Activated gamma-delta T cell treated with Interleukin-2 at 50 U/mL for 16 hours (primary cell): ENCODE measurements at places on chromosomes 5 and 9.

DNA sequence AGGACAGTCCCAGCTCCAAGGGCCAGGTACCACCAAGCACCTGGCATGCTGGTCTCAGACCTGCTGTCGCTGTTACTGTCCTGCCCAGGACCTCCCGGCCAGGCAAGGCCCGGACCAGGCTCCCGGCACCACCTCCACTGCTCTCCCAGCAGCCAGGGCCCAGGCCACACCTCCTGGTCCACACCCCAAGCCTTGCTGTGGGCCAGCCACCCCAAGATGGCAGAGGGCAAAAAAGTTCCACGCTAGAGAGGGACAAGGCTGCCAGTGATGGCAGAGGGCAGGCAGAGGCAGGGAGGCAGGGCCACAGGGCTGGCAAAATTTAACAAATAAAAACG is 1.1 kb downstream of the DNLZ start:
- DNase-seq = no peak

DNA sequence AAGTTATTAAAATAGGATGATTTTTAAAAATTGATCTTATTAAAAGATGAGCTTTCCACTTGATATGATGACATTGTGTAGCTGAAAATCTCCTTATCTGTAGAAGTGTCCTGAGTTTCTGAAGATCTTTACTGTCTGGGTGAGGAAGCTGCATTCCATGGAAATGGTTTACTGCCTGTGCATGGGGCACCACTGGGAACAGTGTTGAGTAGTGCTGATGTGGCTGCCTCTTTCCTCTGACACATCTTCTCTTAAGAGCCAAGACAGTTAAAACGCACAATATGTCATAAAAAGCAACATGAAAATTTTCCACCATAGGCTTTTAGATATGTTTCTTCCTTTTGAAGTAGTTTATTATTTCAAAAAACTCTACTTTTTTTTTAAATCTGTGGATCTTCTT is 24.6 kb downstream of the SECISBP2 start:
- no peak for DNase-seq

GRCh38 chr5:145056800-145057199 is 778.3 kb downstream of the PRELID2 start:
- no peak for DNase-seq

DNA sequence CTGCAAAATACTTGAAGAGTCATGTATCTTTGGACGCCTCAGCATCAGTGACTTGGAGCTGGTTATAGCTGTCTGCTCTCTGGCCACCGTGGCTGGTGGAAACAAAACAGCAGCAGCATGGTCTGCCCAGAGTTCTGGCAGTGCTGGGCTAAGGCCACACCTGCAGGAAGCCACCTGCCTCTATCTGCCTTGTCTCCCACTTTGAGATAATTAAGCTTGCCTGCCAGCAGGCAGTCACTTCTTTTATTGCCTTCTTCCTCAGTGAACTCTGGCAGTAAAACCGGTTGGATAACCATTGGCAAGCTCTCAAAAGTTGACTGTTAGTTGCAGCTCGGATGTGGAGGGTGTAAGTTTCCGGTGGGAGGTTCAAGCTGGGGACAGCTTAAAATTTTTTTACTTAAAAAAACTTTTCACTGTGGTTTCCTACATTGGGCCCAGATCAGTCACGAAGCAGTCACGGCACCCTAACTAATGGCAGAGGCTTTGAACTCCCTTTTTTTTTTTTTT is 4.9 kb downstream of the SMIM3 start:
- DNase-seq = peak; percentile 67

- peak; percentile 59 for DNase-seq
Observed at GRCh38 chr5:73387601-73388305, 60.8 kb downstream of the FOXD1 start.

DNA sequence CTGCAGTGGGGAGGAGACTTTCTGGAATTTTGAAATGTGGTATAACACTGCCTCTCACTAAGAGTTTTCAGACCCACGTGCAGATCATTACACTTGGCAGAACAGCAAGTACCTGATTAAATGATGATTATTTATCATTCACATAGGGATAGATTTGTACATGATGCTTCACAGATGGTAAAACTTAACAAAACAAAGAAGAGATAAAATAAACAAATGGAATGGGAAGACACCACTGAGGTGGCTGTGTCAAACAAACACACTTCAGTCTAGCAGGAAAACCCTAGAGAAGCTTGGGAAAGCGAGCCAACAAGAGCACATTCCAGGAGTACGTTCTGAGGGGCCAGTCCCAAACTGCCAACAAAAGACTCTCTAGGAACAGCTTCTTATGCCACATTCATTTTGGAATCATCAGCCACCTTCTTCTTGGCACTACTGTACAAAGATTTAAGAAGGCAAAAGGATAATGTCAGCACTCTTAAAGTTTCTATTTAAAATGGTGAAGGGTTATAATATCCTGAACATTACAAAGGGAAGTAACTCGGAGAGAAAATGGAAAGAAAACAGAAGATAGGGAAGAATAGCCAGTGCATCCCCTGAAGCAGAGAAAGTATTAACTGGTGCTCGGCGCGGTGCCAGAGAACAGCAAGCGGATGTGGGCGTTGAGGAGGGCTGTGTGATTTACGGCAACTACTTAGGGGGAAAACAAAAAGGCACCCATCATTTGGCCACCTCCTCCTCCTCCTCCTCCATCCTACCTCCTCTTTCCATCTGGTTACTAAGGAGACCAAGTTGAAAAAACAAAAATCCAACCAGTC is 1.6 kb downstream of the MED27 start:
- DNase-seq = peak; percentile 9

GRCh38 chr9:89808076-89808755 is 203.4 kb downstream of the GADD45G start:
- DNase-seq = no peak

DNA sequence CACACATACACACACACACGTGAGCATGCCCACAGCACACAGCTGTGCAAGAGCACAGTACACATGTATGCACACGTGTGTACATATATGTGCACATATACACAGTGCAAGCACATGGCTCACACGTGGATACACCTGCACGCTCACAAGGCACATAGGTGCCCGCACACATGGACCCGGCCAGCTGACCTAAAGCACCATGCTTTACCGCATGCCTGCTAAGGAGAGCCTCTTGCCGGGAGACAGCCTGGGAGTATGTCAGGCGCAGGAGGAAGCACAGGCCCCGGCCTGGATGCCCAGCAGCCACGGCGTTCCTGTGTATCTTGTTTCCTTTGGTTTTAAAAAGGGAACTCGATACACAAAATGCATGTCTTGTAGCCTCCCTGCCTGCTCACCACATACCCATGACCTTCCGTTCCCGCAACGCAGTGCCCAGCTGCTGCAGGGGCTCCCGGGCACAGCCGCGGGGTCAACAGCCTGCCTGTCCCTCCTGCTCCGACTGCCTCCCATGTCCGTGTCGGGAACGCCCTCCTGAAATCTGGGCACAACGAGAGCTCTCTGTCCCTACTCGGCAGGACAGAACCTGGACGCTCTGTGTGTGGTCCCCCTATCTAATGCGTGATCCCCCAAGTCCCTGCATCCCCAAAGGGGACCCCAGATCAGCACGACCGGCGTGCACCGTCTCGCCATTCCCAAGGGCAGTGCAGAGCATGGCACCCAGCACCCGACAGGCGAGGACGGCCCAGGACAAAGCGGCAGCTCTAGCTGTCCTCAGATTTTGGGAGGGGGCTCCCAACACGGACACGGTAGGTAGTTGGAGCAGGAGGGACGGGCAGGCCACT is 3.6 kb downstream of the SLC12A7 start:
- no peak for DNase-seq

- no peak for DNase-seq
Observed at GRCh38 chr5:114407783-114408182, 45.9 kb downstream of the KCNN2 start.

DNA sequence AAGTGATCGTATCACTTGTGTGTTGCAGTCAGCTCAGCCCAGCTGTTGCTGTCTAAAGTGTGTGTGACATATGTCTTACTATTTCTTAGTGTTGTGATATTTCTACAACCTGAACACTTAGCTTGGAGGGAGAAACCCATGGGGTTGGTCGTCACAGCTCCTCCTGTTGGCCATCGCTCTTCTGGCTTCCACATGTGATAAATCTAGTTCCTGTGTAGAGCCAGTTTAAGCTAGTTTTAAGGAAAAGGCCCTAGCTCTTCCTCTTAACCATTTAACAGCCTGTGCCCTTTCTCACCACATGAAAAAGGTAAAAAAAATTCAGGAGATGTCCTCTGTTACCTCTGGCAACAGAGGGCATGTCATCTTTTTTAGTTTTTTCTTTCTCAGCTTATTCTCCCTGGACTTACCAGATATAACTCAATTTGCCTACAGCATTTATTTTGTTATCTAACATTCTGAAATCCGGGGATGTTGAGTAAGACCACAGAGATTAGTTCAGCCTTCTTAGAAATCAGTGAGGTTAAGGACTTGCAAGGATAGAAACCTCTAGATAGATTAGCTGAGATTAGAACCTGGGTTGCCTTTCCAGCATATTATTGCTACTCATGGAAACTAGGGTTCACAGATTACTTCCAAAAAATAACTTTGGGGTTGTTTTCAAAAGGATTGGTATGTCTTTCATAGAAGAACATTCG is 100.4 kb downstream of the GAPVD1 start:
- DNase-seq = no peak

DNA sequence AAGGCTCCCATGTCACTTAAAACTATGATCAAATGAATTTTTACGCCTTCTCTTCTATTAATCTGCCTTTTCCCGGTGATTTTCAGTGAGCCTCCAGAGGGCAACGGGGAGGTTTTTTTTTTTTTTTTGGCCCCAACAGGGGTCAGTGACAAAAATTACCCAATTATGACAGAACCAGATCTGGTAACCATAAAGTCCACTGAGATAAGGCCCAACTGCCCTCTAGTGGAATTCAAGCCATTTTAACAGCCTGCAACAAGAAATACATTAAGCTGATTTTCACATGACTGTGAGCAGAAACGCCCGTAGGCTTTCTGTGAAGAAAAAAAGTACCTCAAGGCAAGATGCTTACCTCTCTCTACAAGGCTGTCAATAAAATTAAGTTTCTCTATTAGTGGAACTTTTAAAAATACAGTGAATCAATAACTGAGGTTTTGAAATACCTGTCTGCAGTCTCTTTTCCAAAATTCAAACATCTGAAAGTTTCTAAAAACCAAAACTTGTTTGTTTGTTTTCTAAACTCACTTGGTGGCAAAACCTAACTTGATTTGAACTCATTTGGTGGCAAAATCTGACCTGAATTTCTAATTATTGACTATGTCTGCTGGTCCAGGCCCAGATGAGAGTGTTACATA is 49.7 kb upstream of the FST start:
- DNase-seq = no peak

DNA sequence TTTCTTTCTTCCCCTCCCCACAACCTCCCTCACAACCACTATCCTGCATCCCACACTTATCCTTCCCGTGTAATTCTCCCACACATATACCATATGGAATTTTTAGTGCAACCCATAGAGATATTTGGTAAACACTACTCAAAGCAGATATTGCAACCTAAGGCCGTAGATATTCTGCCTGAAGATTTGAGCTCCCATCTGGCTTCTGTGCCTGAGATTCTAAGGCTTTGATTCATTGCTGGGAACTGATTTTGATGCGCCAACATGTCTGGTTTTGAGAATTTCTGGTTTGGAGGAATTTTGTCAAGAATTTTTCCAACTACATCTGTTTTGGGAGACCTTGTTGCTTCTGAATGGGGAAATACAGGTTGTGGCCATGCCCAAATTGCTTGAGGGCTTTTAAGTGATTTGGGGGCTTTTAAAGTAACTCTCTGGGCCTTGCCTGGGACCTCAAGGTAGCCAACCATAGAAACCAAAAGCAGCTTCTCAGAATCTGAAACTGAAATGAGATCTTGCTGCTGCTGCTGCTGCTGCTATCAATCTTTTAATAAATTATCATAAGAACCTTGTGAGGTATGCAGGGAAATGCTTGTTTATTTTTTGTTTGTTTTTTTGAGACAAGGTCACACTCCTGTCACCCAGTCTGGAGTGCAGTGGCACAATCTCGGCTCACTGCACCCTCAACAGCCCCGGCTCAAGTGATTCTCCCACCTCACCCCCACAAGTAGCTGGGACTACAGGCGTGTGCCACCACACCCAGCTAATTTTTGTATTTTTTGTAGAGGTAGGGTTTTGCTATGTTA is 36.2 kb downstream of the PLAC8L1 start:
- DNase-seq = no peak

DNA sequence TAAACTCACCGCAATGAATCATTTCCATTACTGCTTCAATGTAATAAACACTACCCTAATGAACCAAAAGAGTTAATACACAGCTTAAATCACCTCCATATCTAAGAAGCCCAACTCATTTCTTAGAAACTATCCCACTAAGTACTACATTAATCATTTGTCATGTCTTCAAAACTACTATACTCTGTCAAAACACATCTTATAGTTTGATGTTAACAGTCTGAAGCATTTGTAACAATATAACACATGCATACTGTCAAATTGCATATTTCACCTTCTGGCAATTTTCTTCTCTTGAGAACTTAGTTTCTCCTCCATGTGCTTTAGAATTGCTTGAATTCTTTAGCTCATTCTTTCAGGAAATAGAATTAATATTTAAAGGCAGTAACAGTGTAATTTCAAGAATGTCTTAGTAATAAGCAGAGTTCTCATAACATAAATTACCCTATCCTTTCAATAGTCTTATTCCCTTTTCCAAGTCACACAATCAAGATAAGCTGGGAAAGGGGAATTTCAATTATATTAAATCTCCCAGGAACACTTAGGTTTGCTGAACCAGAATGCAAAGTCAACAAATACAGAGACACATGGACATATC is 199.7 kb downstream of the ATPSCKMT start:
- no peak for DNase-seq

DNA sequence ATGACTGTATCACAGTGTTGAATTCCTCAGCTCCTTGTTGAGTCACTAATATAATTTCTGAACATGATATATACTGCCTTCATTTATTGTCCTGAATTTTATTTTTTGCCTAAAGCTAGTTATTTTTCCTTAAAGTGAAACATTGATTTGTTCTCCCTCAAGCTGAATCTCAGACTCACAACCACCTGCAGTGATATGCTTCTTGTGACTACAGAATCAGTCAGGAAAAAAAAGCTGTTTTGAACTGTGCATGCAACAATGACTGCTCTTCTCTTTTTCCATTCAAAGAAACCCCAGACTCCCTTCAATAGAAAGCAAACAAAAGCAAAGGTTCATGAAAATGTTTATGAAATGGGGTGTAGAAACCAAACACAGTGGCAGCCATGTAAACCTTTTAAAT is 470.2 kb upstream of the CHD1 start:
- DNase-seq = no peak

DNA sequence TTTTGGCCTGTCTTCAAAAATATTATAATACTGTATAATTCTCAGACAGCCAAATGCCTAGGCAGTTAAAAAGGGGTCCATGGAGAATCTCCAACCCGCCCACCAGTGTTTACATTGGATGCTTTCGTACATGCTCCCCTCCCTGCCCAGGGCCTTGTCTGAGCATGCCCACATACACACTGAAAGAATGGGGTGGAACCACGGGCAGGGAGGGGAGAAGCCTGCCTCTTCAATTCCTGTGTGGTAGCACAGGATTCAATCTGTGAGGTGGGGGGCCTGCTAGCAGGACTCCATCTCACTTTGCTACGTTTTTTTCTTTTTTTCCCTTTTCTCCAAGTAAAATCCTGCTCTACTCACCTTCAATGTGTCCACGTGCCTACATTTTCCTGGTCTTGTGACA is 314.7 kb upstream of the GRAMD2B start:
- no peak for DNase-seq

- DNase-seq = no peak
Observed at GRCh38 chr5:112417931-112418658, 982 bp downstream of the EPB41L4A start.

GRCh38 chr9:84827216-84827765 is 157.8 kb downstream of the NTRK2 start:
- no peak for DNase-seq
